Lung (tissue), 17 donors: ENCODE measurements at places on chromosomes 7 and 10. TPM values are rescaled to one million over a fixed set of nuclear protein-coding genes. Genes with fewer than 3 reads are reported as not detected.

DNA sequence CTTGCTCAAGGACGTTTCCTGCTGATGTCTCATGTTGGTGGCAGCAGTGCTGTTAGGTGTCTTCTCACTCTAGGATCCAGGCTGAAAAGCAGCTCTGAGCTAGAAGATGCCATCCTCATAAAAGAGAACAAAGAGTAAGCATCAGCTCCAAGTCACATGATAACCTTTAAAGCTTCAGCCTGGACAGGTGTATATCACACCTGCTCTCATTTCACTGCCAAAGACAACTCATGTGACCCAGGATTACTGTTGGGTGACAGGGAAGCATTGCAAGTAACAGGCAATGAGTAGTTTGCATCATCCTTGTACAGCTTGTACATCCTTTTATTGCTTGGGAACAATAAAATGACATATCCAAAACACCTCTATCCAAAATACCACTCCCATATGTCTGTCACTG is 423.4 kb upstream of the DPP6 start:
- no peak for DNase-seq

UBTD1 gene
- total RNA-seq, result 44.1 TPM

HOXA9 gene
- 0.46 TPM for total RNA-seq

ENTPD1 gene
- total RNA-seq, result 20.9 TPM

CFAP58 gene
- total RNA-seq, result 5.4 TPM

DNA sequence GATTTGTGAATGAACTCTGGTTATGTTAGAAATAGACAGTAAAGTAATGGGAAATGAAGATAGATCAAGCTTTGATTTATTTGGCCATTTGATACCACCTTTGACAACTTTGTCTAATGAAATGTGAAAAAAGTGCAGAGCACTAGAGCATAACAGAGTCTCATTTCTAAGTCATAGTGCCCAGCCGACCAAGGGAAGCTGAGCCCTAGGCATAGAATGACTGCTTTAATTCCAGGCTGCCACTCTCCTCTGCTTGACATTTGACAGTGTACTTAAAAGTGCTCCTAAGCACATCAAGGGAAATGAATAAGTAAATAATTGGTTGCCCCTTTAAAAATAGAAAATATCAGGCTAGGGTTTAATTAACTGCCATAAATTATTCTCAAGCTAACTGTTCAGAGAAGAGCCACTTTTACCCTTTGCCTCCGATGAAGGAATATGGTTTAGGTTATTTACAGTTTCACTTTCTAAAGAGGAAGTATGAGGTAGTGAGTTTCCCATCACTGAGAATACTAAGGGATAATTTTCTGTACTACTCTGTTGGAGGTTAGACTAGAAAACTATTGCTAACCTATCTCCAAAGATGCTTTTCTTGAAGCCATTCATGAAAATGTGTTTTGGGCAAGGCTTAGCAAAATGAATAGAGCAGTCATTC is 591.6 kb downstream of the REEP3 start:
- no peak for DNase-seq

TMEM26 gene
- total RNA-seq, result 5.8 TPM

DNA sequence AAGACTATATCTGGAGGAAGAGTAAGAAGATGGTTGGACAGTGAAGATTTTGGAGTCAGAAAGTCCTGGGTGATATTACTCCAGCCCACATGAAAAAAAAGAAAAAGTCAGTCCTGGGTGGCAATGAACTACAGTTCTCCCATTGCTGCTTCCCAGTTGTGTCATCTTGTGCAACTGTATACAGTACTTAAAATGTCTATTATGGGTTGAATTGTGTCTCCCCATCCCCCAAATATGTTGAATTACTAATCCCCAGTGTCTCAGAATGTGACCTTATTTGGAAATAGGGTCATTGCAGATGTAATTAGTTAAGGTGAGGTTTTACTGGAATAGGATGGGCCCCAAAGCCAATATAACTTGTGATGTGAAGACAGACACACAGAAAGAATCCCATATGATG is 15.6 kb downstream of the SEC23IP start:
- DNase-seq, result no peak

DNA sequence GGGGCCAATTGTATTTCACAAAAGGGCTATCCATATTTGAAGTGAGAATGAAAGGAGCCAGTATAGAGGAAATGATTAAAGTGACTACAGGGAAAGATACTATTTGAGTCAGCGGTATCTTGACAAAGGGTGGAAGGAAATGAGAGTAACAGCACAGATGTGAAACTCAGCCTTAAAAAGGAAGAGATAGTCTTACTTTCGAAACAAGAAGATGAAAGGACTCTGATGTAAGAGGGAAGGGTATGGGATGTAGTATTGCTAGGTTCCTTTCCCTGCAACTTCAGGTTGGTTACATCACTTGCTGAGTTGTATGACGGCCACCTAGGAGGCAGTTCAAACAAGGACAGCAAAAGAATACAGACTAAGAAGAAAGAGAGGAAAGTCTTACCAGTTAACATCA is 13.7 kb downstream of the CISD1 start:
- no peak for DNase-seq

FAM237B gene
- not detected for total RNA-seq

STAG3 gene
- 2.1 TPM for total RNA-seq

GRCh38 chr10:77127243-77127642 is 510.4 kb downstream of the KCNMA1 start:
- no peak for DNase-seq

CNPY4 gene
- 11.9 TPM for total RNA-seq

GRCh38 chr7:115471891-115472290 is 550.0 kb downstream of the MDFIC start:
- DNase-seq, result no peak

- DNase-seq, result no peak
These were observed 91.2 kb upstream of the SEM1 start for GRCh38 chr7:96800824-96801223.

GRCh38 chr7:134289423-134289822 is 27.3 kb downstream of the SLC35B4 start:
- no peak for DNase-seq

GRCh38 chr7:87028636-87029035 is 30.8 kb downstream of the ELAPOR2 start:
- no peak for DNase-seq

GRCh38 chr7:91880016-91880412 is 488 bp downstream of the MTERF1 start:
- no peak for DNase-seq

DNA sequence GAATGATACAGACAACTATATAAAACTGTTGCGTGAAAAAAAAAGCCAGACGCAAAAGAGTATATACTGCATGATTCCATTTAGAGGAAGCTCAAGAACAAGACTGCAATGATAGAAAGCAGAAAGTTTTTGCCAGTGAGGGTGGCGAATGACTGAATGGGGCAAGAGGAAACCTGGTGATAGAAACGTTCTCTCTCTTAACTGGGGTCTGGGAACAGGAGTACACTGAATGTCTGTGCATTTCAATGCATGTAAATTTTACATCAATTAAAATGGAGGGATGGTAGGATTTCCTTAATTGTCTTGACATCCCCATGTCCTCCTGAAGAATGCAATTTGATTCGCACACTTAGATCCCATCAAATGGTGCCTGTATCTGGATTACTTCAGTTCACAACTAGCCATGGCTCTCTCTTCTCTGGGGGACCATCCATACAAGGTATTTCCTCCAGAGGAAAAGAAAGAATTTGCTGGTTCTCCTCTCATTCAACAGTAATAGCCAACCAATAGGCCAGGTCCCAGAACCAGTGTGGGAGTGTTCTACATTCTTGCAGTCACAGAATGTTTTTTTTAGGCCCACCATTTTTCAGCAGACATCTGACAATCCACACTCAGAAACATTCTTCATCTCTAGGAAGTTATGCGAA is 221.0 kb upstream of the KLF14 start:
- no peak for DNase-seq

GRCh38 chr7:137018468-137018867 is 150.0 kb downstream of the CHRM2 start:
- DNase-seq, result no peak

GRCh38 chr10:128086003-128086863 is 40.0 kb downstream of the MKI67 start:
- no peak for DNase-seq

GRCh38 chr7:70634071-70634470 is 497.9 kb upstream of the GALNT17 start:
- DNase-seq, result no peak

DNA sequence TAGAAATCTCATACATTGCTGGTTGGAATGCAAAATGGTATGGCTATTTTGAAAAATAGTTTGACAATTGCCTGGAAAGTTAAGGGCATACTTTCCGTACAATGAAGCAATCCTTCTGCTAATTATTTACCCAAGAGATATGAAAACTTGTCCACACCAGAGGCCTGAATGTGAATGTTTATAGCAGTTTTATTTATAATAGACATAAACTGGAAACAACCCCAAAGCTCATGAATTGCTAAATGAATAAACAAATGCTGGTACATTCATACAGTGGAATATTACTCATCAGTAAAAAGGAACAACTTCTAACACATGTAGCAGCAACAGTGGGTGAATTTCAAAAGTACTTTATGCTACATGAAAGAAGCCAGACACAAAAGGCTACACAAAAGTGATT is 42.7 kb downstream of the MMRN2 start:
- DNase-seq, result no peak

GRCh38 chr7:106865130-106866041 is at the start of gene PIK3CG:
TSS of gene PIK3CG (plus strand) at chr7:106865282. CDS start at chr7:106867562, 2,280 bp downstream.
- peak; percentile 36 for DNase-seq
